ENCODE measurements at places on chromosomes 2 and 18.

DNA sequence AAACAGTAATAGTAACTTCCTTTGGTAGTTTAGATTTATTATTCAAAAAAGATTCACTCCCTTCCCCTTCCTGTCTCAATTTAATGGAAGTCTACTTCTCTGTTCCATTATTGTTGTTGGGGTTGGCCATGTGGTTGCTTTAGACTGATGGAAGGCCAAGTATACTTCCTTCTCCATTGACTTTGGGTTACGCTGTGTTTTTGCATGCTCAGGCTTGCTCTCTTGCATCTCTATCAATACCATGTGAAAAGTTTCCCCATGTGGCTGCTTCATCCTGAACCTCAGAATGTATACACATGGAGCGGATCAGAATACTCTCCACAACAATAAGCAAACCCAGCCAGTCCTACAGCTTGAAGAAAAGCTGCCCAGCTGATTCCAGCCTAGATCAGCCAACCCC, 20.3 kb downstream of the CFAP210 start:
- DNase-seq: no peak

DNA sequence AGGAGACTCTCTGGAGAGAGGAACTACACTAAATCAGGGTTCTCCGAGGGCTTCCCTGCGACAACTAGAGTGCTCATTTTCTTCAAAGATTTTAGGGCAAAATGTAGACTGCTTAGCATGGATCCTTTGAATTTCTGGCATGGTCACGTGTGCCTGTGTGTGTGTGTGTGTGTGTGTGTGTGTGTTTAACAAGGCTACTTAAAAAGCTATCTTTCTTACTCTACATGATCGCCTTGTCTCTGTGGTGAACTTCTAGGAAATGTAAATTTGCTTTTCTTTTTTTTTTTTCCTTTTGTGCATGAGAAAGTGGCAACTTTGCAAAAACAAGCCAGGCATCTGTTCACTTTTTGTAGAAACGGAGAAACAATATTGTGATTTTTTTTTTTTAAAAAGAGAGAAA, 43.9 kb downstream of the SOX11 start:
- no peak for DNase-seq

- no peak for DNase-seq
Observed at GRCh38 chr2:106575955-106576354, 88.8 kb downstream of the CD8B2 start.

- no peak for DNase-seq
Observed at GRCh38 chr2:155157065-155157464, 458.6 kb downstream of the KCNJ3 start.

- DNase-seq: no peak
Observed at GRCh38 chr2:159379181-159379580, 92.7 kb upstream of the WDSUB1 start.

GRCh38 chr2:69755862-69756467, 14.0 kb downstream of the ANXA4 start:
- no peak for DNase-seq

DNA sequence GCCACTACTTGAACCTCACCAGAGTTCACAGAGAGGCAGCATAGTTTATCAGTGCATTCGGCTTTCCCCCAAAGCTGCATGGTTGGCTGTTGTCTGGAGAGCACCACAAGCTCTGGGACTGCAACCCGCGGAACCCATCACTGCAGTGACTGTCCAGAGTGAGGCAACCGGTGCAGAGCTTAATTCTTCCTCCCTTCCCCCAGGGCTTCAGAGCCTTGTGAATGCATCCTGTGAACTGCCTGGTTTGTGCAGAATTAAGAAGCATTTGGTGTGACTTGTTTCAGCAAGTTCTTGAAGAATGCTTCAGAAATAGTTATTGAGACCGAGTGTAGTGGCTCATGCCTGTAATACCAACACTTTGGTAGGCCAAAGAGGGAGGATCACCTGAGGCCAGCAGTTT, 99.2 kb upstream of the FOSL2 start:
- DNase-seq: no peak

Data from stimulated activated CD8-positive, alpha-beta memory T cell treated with anti-CD3 and anti-CD28 coated beads, Interleukin-7, amount 100 ng/mL, for 1 hour (primary cell).